ENCODE measurements at places on chromosomes 5 and 9.

DNA sequence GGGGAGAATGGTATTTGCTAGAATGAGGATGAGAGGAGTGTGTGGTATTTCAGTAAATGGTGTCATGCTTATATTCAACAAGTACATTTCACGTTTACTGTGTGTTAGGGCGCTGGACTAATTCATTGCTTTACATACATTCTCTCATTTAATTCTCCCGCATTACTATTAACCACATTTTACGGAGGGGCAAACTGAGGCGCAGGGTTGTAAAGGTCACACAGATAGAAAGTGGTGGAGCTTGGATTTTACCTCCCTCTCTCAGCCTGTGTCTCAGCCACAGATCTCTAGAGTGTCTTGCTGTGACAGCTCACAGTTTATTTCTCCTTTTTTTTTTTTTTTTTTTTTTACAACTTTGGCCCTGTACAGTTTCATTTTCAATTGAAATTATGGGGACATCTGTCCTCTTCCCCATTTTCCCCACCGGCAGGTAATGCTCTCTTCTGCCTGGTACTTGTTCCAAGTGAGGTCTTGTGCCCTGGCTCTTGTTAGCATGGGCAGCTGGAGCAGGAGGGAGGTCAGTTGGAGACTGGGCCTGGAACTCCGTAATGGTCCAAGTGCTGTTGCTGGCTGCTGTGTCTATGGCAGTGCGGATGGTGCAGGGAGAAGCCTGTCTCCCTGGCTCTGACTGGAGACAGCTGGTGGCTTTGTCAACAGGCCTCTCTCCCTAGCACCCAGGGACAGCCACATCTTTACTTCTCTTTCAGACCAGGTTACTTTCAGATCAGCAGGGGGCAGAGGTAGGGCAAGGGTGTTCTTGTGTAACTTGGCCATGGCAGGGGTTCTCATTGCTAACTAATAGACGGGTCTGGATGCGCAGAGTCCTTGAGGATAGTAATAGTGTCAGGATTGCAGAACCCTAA, 20.5 kb upstream of the NDST1 start:
- DNase-seq: no peak

GRCh38 chr9:76581731-76582130, 122.7 kb downstream of the GCNT1 start:
- DNase-seq: no peak

- no peak for DNase-seq
These were observed 191.6 kb upstream of the CTNND2 start for GRCh38 chr5:12095808-12096281.

DNA sequence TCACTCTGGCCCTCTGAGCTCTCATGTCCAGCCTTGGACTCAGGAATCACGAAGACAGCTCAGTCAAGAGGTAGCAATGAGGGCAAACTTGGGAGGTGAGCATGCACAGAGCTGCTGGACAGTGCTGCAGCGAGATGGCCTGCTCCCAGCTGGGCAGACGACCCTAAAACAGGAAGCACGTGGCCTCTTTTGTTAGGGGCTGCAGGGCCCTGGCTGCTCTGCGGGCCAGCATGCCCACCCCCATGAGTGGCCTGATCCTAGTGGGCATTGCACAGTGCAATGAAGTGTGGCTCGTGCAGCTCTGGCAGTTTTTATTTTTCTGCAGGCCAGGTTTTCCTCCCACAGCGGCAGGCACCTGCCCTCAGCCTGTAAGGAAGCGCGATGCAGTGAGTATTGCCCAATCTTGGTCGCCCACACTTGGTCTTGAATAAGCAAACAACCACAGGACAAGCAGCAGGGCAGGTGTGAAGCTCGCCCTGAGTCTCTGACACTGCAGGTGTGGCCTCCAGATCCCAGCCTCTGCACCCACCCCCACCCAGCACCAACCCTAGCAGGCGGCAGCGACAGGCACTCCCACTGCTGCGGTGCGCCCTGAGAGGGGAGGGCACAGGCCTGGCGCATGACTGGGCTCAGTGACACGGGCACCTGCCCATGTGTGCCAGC, 60.8 kb downstream of the SEMA4D start:
- DNase-seq: no peak

DNA sequence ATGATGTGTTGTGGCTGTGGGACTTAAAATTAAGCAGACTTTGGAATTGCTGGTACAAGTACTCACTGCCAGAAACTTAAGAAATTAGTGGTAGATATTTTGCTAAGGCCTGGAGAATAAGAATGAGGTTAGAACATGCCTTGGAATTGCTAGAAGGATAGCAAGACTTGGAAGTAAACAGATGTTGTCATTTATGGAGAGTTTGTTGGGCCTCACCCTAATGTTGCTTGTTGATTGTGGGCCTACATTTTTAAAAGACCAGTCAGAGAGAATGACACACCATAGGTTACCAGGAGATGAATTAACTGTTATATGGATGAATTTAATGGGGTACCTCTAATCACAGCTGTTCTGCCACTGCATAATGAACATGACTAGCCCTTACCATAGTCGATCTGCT, 120.1 kb upstream of the GAS1 start:
- DNase-seq: no peak

All from forelimb muscle (tissue), 1 donor.